ENCODE measurements at places on chromosomes 5 and 9. TPM values are rescaled to one million over a fixed set of nuclear protein-coding genes. Genes with fewer than 3 reads are reported as not detected.

GDF9 gene
- total RNA-seq = not detected

MAP1B gene
- 63.7 TPM for total RNA-seq

PLAC8L1 gene
- not detected for total RNA-seq

ARID3C gene
- total RNA-seq = not detected

DNA sequence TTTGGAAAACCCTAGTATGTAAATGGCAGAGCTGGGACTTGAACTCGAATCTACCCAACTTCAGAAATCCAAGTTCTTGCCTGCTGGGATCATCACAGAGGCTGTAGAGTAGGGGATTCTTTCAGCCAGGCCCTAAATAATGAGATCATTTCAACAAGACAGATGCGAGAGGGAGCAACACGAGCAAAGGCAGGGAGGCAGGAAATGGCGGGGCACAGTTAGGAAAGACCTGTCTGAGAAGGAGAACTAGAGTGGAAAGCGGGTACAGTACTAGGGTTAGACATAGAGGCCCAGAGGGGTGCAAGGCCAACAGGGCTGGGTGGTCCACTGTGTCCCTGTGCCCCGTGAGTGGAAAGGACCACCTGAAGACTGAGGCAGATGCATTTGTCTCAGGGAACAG, 46.1 kb downstream of the MVB12B start:
- DNase-seq = no peak

GRCh38 chr9:21931428-21931827, 62.8 kb downstream of the CDKN2A start:
- no peak for DNase-seq

DNA sequence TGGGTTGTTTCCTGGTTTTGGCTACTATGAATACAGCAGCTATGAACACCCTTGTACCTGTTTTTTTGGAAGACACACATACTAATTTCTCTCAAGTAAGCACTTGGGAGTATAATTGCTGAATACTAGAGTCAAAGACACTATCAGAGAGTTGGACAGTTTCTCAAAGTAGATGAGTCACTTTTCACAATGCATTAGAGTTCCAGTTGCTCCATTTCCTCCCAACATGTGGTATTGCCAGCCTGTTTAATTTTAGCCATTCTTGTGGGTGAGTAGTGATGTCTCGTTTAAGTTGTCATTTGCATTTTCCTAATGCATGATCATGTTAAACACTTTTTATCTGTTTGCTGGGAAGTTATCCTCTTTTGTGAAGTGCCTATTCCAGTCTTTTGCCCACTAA, 81.6 kb upstream of the GDNF start:
- no peak for DNase-seq

DNA sequence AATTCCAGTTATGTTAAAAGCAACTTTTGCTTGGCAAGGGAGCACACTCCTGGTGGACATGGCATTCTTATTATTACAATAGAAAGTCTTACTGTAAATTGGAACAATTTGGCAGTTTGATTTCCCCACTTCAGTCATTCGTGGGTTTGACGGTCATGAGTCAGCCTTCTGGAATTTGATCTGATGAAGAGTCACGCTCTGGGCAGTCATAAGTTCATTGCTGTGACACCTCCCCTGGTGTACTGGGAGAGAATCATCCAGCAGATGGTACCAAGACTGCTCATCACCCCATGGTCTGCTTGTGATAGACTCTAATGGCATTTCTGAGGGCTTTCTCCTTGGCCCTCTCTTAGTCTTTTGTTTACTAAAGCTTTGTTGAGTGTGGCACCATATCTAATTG, 53.8 kb downstream of the GLRA1 start:
- DNase-seq = peak; percentile 20

- DNase-seq = no peak
Measured at GRCh38 chr5:148730270-148730669, 75.9 kb upstream of the HTR4 start.

- peak; percentile 87 for DNase-seq
Measured at GRCh38 chr5:57692582-57693487, 210.2 kb upstream of the ACTBL2 start.

GRCh38 chr9:93709600-93710369, 133.4 kb downstream of the PHF2 start:
- no peak for DNase-seq

All from NCI-H460 (cell line).